ENCODE measurements at places on chromosomes 2 and 18.

DNA sequence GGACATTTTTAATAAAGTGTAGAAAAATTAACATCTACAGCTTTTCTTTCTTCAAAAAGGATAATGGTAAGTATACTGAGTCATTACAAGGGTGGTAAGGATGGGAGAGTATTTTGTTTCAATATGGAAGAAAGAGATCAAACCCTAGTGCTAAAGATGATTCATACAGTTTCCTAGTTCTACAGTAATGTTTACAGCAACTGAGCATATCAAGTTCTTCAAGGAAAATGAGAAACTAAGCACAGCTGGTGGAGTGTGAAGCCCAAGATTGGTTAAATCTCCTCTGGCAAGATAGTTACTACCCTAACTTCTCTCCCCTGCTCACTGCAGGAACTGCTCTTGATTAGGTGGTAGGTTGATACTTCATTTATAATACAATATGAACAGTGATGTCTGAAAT lies 467.5 kb downstream of the XIRP2 start:
- no peak for DNase-seq

- DNase-seq: no peak
Observed at GRCh38 chr2:42801381-42801780, 9.0 kb upstream of the HAAO start.

GRCh38 chr18:3448838-3449511 lies 997 bp upstream of the TGIF1 start:
- DNase-seq: peak; percentile 21

DNA sequence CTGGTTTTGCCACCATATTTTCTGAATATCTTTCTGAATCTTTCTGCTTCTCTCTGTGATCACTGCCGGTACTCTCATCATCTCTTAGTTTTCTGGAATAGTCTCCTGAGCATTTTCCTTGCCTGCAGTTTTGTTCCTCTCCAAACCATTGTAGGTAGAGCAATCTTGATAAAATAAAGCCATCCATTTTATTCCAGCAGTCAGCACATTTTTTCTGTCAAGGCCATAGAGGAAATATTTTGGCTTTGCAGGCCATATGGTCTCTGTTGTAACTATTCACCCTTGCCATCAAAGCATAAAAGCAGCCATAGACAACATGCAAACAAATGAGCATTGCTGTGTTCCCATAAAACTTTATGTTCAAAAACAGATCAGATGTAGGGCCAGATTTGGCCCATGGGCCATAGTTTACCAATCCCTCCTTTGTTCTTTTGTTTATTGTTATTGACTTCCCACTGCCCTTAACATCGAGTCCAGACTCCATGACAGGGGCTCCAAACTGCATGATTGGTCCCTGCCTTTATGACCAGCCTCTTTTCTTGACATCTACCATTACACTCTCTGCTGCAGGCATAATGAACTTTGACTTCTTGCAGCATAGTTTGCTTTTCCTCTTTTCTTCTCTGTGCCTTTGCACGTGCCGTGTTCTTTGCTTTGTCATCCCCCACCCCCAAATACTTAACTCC lies 29.8 kb downstream of the TMEM87B start:
- no peak for DNase-seq

DNA sequence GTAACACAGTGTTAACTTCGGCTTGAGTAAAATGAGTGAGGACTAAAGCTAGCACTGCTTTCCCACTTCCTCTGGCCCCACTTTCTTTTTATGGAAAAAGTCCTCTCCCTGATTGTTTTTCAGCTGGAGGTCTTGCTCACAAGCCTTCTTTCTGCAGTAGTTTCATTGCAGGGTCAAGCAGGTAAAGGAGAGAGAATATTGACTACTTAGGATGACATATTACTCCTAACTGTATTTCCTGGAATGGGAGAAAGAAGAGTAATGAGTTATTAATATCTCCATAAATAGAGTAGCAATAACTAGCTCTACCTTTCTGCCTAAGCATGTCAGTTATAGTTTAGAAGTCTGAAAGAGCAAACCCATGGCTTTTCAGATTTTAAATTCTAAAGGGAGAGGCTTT lies 45.0 kb downstream of the MAP4K4 start:
- DNase-seq: no peak

Measured in SK-N-DZ (cell line).